ENCODE measurements at places on chromosomes 4 and X. TPM values are rescaled to one million over a fixed set of nuclear protein-coding genes. Genes with fewer than 3 reads are reported as not detected.
A peak's percentile ranks its signal among the peaks of the same experiment; 100 is the strongest.

HSFX3 gene
- total RNA-seq = not detected

CCDC120 gene
- total RNA-seq = 0.58 TPM

SLC16A2 gene
- total RNA-seq = 11.9 TPM

PPP4R3C gene
- not detected for total RNA-seq

GRCh38 chr4:186161138-186161537 lies 30.2 kb upstream of the CYP4V2 start:
- DNase-seq = no peak

DNA sequence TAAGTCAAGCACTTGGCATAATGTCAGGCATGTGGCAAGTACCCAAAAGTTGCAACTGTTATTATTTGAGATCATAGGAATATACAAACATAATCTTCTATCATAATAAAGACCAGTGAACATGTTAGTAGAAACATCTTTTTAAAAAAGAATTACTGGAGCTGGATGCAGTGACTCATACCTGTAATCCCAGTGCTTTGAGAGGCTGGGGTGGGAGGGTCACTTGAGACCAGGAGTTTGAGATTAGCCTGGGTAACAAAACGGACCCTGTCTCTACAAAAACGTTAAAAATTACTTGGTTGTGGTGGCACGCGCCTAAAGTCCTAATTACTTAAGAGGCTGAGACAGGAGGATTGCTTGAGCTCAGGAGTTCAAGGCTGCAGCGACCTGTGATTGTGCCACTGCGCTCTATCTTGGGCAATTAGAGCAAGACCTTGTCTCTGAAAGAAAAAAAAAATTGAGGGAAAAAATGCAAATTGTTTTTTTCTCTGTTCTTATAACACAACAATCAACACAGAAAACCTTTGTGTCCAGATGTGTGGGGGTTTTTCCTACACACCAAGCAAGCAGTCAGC lies 284.3 kb downstream of the ARHGAP10 start:
- DNase-seq = no peak

- DNase-seq = peak; percentile 52
Measured at GRCh38 chr4:69054578-69055200, 41.6 kb upstream of the UGT2B7 start.

DNA sequence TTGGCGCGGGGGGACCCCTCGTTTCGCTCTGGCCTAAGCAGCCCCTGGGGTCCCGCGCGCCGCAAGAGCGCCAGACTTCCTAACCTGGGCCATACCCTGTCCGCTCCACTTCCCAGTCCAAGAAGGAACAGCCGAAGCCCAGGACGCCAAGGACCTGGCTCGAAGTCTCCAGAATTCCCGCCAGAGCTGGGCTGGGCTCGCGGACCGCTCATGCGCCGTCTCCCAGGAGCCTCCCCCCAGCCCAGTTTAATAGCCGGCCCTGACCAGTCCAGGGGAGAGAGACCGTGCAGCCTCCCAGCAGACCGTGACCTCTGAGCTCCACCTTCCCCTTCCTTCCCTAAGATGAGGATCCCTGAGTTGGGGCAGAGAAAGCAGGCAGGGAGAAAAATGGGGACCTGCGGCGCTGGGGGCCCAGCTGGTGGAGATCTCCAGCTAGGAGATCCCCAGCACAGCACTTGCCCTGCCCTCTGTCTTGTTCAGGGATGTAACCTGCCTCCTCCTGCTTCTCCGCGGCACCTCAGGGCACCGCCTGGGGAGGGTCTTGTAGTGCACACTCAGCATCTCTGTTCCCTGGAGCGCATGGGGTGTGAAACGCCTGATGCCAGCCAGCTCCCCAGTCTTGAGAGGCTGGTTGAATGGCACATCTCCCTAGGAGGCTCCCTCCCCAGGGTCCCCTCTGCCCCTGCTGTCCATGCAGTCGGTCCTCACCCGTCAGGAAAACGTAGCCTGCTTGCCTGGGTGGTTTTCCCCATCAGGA lies 1.2 kb upstream of the LETM1 start:
- DNase-seq = no peak

- no peak for DNase-seq
Measured at GRCh38 chr4:46270986-46271596, 118.8 kb downstream of the GABRA2 start.

DNA sequence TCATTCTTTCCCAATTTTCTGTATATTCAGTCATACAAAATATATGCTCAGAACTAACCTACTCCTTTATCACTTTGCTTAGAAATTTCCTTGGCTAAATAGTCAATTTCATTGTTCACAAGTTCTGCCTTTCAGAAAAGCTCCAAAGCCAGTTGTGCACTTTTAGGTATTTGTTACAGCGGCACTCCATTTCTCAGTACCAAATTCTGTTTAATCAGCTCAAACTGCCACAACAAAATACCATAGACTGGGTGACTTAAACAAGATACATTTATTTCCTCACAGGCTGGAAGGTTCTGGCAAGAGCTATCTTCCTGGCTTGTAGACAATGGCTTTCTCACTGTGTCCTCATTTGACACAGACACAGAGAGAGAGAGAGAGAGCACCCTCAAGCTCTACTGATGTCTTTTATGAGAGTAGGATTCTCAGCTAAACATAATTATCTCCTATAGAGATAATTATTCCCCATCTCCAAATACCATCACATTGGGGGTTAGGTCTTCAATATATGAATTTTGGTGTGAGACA lies 188.8 kb upstream of the FSTL5 start:
- no peak for DNase-seq

- no peak for DNase-seq
Measured at GRCh38 chr4:126306152-126306869, 991.6 kb downstream of the FAT4 start.

DNA sequence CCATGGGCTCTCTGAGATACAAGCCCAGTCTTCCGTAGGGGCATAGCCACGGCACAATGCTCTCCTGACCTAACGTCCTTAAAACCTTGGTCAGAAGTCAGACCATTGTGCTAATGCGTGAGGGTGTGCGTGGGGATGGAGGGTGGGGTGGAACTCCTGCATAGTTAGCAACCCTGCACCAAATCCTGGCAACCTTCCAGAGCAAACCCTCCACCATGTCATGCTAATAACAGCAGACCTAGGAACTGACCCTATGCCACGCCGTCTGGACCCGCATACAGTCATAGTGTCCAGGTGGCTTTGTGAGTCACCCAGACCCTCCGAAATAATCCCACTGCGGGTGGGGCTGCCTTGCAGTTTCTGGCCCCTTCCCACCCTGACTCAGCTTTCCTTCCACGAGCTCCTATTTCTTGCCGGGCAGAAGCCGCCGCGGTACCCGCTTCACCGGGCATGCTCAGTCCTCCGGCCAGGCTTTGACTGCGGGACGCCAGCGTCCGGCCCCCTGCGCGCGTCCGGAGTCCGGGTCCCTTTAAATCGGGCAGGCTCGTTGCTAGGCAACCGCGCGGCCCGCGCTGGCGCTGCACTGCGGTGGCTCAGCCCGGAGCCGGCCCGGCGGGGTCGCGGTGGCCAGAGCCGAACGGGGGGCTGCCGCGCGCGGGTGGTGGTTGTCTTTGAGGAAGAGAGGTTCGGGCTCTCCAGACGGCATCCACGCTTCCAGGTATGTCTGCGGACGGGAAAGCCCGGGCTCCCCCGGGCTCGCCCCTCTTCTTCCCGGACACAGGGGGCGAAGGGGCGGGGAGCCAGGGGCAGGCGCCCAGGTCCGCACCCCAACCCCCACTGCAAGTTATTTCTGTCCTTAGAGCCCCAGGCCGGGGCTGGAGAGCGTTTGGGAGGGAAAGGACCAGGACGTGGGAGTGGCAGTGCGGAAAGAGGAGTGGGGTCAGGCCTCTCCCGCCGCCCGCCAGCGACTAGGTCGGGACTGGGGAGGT lies at the start of gene CCDC160:
Gene CCDC160 (plus strand): TSS at position 557 of the 989 bp plus-strand sequence. CDS start 7,619 bp downstream, outside the sequence.
- DNase-seq = peak; percentile 42

DNA sequence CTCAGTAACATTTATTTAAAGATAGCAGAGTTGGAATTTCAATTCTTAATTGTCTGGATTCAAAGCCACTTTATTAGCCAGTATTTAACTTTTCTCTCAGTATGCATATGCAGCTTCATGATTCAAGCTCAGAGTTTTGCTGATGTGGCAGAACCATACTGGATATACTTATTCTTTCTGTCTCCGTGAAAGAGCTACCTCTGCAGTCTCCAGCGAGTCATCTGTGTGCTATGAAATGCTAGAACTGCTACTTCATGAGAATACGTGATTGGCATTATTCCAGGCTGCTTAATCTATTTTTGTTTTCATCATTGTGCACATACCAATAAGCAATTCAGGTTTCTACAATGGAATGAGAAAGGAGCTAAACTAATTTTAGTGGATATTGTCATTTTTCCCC lies 743.7 kb downstream of the C4orf33 start:
- no peak for DNase-seq

GRCh38 chr4:109611045-109611646 lies 51.1 kb downstream of the MCUB start:
- no peak for DNase-seq

GRCh38 chrX:108177351-108178142 lies 86.0 kb downstream of the ATG4A start:
- no peak for DNase-seq

- DNase-seq = no peak
Measured at GRCh38 chrX:102833136-102833535, 103.9 kb upstream of the RAB40AL start.

DNA sequence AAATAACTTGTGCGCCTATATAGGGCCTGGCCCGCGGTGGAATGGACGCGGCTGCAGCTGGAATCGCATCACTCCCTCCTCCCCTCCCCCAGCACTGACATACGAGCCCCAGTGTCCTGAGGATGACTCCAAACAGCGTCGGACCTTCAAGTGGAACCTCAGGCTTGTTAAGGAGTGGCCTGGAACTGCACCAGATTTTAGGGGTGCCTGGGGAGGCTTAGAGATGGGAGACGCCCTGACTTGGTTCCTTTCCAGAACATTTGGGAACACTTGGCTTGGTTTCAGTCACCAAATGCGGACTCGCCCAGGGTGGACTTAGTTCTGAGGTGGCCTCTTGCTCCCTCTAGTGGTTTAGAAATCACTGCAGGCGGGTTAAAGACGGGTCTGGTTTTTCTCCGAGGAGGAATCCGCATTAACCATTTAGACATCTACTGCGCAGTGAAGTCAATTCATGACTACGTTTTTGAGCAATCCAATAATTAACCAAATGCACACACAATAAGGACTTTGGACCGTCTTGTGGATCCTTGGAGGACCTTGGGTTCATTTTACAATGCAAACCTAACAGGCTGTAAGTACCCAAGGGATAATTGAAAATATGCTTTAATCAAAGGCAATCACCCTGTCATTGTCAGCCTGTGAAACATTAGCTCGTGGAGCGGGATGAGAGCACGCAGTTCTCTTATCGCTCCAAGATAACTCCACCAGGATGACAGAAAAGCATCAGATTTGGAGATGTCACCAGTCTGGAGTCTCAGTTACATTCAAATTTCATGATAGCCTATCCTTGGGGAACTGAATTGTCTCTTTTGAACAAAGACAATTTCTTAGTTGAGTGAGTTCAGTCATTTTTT lies 11.2 kb upstream of the PDGFRA start:
- DNase-seq = peak; percentile 87

- no peak for DNase-seq
Measured at GRCh38 chrX:122703762-122704161, 480.3 kb upstream of the GRIA3 start.

DNA sequence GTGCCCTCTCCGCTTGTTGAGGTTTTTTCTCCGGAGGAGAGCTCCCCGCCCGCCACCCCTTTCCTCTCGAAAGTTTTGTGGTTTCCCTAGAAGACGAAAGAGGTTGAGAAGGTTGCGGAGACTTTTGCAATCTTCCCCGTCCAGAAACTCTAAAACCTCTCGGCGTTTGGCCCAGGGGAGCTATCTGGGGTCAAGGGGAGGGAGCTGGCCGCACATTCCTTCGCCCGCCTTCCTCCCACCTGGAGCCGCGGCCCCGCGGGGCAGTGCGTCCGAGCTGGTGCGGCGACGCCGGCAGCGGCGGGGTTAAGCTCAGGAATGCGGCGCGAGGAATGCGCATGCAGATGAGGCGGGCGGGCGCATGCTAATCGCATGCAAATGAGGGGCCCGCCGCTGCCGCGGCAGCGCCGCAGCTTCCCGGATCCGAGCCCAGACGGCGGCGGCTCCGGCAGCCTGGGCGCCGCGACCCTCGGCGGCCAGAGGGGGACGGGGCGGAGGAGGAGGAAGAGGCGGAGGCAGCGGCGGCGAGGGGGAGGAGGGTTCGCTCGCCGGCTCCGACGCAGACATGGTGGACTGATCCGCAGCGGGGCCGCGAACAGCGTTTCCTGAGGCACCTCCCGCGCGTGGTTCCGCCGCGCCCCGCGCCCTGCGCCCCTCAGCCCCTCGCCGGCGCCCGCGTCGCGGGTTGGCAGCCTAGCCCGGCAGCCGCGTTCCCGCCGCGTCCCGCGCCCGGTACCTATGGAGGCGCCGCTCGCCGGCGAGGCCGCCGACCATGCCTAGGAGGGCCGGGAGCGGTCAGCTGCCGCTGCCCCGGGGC lies at the start of gene WWC2:
Gene WWC2 (plus strand): TSS at position 535 of the 814 bp plus-strand sequence. CDS start 235 bp downstream, at position 770.
- peak; percentile 96 for DNase-seq

DNA sequence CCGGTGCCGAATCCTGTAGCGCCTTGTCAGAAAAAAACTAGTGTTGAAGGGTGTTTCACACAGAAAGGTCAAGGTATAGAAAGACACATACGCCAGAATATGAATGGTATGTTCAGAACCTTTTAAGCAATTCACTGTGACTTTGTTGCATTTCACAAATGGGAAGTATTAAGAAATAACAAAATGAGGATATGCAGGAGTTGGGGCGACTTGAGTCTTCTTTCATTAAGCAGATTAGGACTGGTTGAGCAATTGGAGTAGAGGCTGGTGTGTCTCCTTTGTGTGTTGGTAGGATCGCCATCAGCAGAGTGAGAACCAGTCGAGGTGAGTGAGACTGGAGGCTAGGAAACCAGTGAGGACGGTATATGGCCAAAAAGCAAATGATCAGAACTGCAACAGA lies 1454.5 kb upstream of the TENM3 start:
- no peak for DNase-seq

DNA sequence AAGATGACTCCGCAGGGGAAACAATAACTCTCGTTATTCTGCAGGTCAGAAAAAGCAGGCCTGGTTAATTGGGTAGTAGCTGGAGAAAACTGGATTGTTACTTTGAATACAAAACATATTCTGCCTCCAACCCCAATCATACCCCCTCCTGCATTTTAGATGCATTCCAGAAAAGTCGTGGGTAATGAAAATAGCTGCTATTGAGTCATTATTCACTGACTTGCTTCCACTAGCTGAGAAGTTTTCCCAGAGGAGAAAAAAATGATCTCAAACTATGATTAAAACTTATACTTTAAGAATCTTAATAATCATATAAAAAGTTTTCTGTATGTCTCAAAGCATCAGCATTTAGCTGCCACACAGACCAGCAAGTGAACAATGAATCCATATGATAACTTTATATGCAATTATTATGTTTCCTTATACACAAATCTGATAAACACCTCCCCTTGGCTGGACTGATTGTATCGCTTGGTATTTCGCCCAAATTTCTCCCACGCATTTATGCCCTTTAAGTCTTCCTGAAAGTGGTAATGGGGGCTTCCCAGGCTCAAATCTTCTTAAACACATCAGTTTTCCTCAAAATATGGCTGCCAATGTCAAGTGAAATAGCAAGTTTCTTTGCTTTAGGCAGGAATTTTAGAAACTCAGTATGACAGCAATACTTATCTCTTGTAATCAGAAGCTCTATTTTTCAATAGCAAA lies 181.0 kb downstream of the LDB2 start:
- DNase-seq = no peak

- peak; percentile 63 for DNase-seq
Measured at GRCh38 chr4:75939890-75940691, 722 bp downstream of the NAAA start.
